Left colon (tissue), 2 donors: ENCODE measurements at places on chromosomes 3 and 15. TPM values are rescaled to one million over a fixed set of nuclear protein-coding genes. Genes with fewer than 3 reads are reported as not detected.

The ISLR2 gene
- total RNA-seq, result 0.52 TPM

The COL7A1 gene
- 4.5 TPM for total RNA-seq

DNA sequence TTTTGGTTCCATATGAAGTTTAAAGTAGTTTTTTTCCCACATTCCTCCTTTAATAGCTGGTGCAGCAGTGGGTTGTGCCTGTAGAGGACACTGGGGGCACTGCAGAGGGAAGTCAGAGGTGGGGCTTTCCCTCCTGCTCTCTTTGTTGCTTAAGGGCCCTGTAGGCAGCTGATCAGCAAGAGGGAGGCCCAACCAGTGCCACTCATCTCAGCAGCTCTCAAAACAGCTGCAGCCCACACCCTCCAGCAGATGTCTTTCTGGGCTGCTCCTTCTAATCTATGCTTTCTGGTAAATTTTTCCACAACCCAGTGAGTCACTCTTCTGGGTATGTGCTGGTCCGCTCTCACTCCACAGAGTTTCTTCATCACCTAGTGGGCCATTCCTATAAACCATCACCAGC lies 263.8 kb downstream of the FEZF2 start:
- no peak for DNase-seq

DNA sequence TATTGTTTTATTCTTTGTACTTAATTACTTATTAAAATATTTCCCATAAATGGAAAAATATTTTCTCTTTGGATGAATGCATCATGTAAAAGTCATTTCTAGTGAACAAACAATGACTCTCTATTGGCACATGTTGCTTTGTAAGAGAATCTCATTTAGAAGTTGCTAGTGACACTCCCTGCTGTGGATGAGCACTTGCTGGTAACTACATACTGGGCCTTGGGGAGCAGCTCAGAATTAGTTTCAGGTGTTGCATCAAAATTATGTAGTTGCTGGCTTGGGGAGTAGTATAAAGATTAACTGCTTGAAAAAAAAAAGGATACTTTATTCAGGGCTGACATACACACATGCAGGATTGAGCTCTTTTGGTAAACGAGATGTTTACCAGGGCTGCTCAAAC lies 80.3 kb upstream of the KCNAB1 start:
- DNase-seq, result no peak

DNA sequence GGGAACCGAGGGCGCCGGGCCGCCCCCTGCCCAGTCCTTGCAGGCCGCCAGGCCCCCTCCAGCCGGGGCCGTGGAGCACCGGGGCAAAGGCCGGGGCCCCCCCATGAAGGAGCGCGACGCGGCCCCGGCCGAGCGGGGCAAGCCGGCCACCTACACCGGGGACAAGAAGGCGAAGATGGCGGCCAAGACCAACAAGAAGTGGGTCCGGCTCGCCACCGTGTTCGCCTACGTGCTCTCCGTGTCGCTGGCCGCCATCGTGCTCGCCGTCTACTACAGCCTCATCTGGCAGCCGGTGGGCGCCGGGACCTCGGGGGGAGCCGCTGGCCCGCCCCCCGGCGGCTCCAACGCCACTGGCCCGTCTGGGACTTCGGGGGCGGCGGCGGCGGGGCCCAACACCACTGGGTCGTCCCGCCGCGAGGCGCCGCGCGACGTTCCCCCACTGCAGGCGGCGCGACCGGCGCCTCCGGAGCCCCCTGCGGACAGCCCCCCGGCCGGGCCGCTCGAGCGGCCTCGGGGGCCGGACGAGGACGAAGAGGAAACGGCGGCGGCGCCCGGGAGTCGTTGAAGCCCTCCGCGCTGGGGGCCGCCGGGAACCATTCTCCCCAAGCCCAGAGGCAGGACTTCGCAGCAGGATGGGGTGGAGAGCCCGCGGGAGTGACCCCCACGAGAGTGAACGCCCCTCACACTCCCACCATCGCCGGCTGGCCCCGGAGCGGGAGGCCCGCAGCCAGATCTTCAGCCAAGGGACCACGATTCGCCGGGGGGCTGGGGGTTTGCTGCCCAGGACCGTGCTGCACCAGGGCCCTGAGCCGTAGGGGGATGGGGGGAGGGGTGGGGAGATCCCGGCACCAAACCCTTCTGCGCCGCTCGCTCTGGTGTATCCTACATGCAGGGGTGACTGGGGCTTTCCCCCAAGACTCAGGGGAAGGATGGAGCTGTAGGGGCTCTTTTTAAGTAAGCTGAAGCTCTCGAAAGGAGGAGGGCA lies 753 bp downstream of the INAFM2 start:
- DNase-seq, result no peak

GRCh38 chr3:14467814-14468620 lies 65.6 kb downstream of the SLC6A6 start:
- DNase-seq, result no peak

DNA sequence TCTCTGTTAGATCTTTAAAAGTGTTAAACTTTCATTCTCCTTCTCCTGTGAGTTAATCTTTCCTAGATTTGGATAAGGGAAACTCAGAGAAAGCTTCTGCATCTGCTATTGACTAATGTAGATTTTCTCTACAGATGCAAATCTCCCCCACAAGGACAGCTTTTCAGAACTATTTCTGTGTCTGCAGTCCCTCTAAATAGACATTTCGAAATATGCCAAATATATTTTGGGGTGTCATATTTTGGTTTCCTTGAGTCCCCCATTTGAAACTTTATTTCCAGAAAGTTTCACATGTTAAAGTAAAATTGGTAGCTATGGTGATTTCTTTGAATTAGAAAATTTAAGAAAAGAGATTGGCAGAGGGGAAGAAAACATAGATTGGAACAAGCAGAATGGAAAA lies 852.3 kb upstream of the ALCAM start:
- DNase-seq, result no peak

- DNase-seq, result peak; percentile 19
These were observed 21.5 kb downstream of the FAM174B start for GRCh38 chr15:92634060-92634459.

DNA sequence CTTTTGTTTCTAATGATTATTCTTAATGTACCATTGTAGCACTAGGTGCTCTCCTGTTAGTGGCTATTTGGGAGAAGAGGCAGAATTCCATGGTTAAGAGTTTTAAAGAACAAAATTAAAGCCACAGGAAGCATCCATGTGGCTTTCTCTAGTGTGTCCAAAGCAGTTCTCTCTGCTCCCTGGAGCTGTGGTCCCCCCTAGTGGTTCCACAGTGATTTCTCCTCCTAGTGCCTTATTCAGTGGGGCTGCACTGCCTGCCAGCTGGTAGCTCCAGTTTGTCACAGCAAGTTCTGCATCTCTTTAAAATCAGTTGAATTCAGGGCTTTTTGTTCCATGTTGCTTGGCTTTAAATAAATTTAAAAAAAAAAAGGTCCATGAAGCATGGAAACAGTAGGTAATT lies 39.6 kb upstream of the FAM98B start:
- DNase-seq, result peak; percentile 31

DNA sequence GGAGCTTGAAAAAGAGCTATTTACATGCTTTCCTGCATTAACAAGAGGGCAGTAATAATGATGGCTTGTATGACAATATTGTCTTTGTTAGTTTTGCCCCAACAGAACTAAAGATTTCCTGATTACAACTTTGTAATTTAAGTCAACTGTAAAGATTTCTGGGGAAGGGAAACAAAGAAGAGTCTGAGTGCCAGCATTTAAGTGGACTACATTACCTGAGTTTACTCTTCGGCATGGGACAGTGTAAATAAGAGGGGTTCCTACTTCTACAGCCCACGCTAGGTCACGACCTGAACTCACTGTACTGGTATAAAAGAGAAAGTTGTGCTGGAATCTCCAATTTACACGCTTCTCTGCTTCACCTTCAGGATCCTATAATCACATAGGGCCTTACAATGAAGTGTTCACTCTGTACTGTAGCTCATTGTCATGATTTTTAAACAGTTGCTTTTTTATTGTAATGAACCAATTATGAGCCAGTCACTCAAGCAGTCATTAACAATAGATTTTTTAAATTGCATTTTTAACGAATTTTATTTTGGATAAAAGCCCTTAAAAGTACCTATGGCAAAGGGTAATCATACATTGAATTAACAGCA lies 39.6 kb downstream of the DPH6 start:
- no peak for DNase-seq

DNA sequence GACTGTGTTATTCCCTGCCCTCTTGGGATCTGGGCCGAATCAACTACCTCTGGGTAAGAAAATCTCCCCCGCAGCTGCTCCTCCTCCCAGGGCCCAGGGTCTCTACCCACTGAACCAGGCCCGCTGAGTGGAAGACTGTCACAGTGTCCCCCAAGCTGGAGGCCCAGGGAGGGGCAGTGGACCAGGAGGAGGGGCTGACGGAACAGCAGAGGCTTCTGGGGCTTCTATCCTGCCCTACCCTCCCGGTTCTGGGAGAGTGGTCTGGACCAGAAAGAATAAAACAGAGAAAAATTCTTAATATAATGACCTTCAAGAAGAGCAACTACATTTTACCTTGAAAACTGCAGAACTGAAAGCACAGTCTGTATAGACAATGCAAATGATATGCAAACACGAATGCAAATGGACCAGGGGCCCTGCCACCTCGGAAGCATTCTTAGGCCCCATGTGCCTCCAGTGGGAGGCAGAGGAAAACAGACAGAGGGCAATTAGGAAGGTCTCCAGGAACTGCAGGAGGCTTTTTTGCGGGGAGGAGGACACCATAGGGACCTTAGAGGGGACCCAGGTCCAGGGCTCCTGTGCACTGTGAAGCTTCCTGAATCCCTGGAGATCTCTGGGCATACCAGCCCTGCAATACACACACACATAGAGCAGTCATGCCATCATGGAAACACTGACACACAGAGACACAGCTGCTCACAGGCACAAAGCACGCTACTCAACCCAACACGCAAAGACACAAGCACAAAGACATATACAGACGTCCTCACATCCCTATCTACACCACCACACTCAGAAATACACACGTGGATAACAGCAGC lies 12.3 kb downstream of the MEGF11 start:
- DNase-seq, result no peak

GRCh38 chr15:52287114-52287513 lies 8.5 kb downstream of the MYO5C start:
- DNase-seq, result peak; percentile 82
